Vagina (tissue), 2 donors: ENCODE measurements at places on chromosomes 7 and 10. TPM values are rescaled to one million over a fixed set of nuclear protein-coding genes. Genes with fewer than 3 reads are reported as not detected.

The VENTX gene
- total RNA-seq: 0.98 TPM

The ZNF248 gene
- total RNA-seq: 17.7 TPM

The ARHGAP22 gene
- 3.2 TPM for total RNA-seq

- H3K36me3 ChIP-seq: no peaks in the 10 kb centered on the region
- H3K4me3 ChIP-seq: no peak overlapping the region
- peaks cover 52% of the 10 kb centered on the region for H3K4me1 ChIP-seq
- peak; percentile 90 for DNase-seq
- H3K27me3 ChIP-seq: no peaks in the 10 kb centered on the region
- H3K27ac ChIP-seq: peak overlapping the region; percentile 22
Measured at GRCh38 chr7:47291461-47292081, 290.3 kb downstream of the TNS3 start.

GRCh38 chr7:139494835-139495579, 11.5 kb upstream of the KLRG2 start:
- DNase-seq: no peak
- H3K27me3 ChIP-seq: no peaks in the 10 kb centered on the region
- H3K36me3 ChIP-seq: no peaks in the 10 kb centered on the region
- H3K4me3 ChIP-seq: no peak overlapping the region
- peaks cover 4% of the 10 kb centered on the region for H3K4me1 ChIP-seq

DNA sequence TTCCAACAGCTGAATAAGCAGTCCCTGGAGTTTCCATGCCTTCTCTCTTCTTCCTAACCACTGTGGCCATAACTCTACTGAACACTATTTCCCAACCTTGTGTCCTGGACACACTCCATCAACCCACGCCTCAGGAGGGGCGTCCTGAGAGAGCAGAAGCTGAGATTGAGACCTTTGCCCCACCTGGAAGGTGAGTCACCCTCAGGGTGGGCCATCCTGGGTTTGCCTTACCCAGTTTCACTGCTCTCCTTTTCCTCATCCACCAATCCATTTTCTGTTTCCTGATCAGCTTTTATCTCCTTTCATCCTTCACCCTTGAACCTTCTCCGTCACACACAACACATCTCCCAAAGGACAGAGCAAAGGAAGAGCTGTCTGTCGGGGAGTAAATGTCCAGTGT, 91.4 kb downstream of the TMEM130 start:
- no peak overlapping the region for H3K27ac ChIP-seq
- no peaks in the 10 kb centered on the region for H3K4me1 ChIP-seq
- H3K27me3 ChIP-seq: no peaks in the 10 kb centered on the region
- no peak overlapping the region for H3K4me3 ChIP-seq
- no peak for DNase-seq

DNA sequence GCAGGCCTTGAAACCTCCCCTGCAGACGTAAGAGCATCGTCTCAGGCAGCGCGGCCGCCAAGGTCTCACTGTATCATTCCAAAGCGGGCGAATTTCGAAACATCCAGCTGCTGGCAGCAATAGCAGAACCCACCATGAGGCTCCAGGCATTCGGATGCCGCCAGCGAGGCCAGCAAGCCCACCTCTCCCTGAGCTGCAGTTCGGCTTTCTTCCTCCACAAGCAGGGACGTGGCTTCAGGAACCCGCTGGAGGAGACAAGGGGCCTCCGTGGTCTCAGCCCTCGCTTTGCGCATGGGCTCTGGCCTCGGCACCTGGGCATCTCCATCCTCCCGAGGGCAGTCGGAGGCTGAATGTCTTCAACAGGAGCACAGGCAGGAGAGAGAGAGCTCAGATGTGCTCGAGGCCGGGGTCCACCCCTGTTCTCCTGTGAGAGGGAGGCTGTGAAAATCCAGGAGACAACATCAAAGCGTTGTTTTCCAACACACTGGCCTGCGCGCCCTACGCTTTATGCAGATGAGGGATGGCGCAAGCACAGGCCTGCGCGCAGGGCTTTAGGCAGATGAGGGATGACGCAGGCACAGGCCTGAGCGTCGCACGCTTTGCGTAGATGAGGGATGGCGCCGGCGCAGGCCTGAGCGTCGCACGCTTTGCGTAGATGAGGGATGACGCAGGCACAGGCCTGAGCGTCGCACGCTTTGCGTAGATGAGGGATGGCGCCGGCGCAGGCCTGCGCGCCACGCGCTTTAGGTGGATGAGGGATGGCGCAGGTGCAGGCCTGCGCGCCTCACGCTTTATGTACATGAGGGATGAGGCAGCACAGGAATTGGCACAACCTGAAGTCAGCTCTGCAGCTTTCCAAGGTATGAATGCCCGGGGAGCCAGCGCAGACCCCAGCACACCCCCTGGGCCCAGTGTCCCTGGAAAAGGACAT, 103.2 kb downstream of the WDR37 start:
- H3K4me1 ChIP-seq: no peaks in the 10 kb centered on the region
- H3K36me3 ChIP-seq: no peaks in the 10 kb centered on the region
- H3K27me3 ChIP-seq: no peaks in the 10 kb centered on the region
- H3K4me3 ChIP-seq: no peak overlapping the region

- no peak overlapping the region for H3K4me3 ChIP-seq
- no peaks in the 10 kb centered on the region for H3K36me3 ChIP-seq
- no peaks in the 10 kb centered on the region for H3K27me3 ChIP-seq
- H3K4me1 ChIP-seq: no peaks in the 10 kb centered on the region
Measured at GRCh38 chr7:7352845-7353244, 170.5 kb downstream of the C1GALT1 start.

DNA sequence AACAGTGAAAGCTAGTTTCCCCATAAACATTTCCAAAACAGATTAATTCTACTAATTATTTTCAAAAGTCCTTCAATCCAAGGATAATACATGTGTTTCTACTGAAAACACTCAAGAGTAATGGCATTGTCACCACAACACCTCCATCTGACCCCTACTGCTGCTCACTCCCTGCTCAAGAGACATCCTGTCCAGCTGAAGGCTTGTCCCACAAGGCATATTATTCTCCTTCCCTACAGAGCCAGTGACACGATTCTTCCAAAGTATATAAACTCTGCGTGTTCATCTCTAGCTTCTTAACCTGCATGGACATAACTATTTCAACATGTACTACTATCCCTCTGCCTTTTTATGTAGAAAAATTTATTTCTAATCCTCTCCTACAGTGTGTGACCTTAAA, 182.1 kb downstream of the CPEB3 start:
- H3K4me3 ChIP-seq: no peak overlapping the region
- no peak for DNase-seq
- H3K36me3 ChIP-seq: no peaks in the 10 kb centered on the region
- no peaks in the 10 kb centered on the region for H3K27me3 ChIP-seq
- no peak overlapping the region for H3K27ac ChIP-seq
- H3K4me1 ChIP-seq: no peaks in the 10 kb centered on the region

- H3K27ac ChIP-seq: no peak overlapping the region
- H3K4me1 ChIP-seq: no peaks in the 10 kb centered on the region
- no peak overlapping the region for H3K4me3 ChIP-seq
- no peak for DNase-seq
- no peaks in the 10 kb centered on the region for H3K36me3 ChIP-seq
- H3K27me3 ChIP-seq: no peaks in the 10 kb centered on the region
Measured at GRCh38 chr10:1193561-1193960, 137.4 kb downstream of the WDR37 start.
